ENCODE measurements at places on chromosomes 1 and 21. TPM values are rescaled to one million over a fixed set of nuclear protein-coding genes. Genes with fewer than 3 reads are reported as not detected.

MGST3 gene
- 174 TPM for total RNA-seq

SLC44A5 gene
- total RNA-seq: not detected

GPR25 gene
- not detected for total RNA-seq

PRR9 gene
- total RNA-seq: not detected

KAZN gene
- 2.7 TPM for total RNA-seq

ZBTB8B gene
- total RNA-seq: not detected

RRP15 gene
- 6.1 TPM for total RNA-seq

RGS21 gene
- total RNA-seq: not detected

SIM2 gene
- 2.0 TPM for total RNA-seq

EXTL2 gene
- 17.5 TPM for total RNA-seq

ANGPTL7 gene
- total RNA-seq: not detected

MIXL1 gene
- not detected for total RNA-seq

OR2T35 gene
- not detected for total RNA-seq

SPATA46 gene
- total RNA-seq: not detected

TNFSF4 gene
- total RNA-seq: 15.5 TPM

SPRR2A gene
- not detected for total RNA-seq

E2F2 gene
- total RNA-seq: 3.3 TPM

IARS2 gene
- 51.6 TPM for total RNA-seq

Data from bronchus fibroblast of lung (primary cell).